Urinary bladder (tissue), 4 donors: ENCODE measurements at places on chromosomes 7 and 10. TPM values are rescaled to one million over a fixed set of nuclear protein-coding genes. Genes with fewer than 3 reads are reported as not detected.

DNA sequence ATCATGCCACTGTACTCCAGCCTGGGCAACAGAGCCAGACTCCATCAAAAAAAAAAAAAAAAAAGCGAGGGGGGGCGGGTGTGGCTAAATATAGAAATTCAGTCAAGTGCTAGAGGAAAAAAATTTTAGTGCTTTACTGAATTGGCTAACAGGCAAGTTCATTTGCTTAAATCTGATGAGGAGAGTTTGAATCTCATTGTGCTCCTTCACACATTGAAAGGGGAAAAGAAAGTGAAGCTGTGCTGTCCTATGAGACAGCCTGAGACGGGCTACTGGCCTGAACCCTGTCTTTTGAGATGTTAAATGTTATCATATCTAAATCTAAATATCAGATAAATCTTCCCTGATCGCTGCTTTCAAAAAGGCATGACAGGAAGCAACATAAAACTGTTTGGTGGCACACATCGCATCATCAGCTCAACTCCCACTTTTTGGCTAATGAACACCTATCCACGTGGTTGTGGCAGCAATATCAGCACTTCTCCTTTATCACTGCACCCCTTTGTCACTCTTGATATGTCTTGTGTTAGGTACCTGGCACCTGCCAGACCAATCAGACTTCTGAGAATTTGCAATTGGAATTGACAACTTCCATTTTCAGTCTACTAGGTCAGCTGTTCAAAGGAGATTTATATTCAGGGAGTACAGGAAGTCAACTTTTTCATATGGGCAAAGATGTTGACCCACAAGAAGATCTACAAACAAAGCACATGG, 14.0 kb upstream of the IFIT1B start:
- DNase-seq, result no peak

DNA sequence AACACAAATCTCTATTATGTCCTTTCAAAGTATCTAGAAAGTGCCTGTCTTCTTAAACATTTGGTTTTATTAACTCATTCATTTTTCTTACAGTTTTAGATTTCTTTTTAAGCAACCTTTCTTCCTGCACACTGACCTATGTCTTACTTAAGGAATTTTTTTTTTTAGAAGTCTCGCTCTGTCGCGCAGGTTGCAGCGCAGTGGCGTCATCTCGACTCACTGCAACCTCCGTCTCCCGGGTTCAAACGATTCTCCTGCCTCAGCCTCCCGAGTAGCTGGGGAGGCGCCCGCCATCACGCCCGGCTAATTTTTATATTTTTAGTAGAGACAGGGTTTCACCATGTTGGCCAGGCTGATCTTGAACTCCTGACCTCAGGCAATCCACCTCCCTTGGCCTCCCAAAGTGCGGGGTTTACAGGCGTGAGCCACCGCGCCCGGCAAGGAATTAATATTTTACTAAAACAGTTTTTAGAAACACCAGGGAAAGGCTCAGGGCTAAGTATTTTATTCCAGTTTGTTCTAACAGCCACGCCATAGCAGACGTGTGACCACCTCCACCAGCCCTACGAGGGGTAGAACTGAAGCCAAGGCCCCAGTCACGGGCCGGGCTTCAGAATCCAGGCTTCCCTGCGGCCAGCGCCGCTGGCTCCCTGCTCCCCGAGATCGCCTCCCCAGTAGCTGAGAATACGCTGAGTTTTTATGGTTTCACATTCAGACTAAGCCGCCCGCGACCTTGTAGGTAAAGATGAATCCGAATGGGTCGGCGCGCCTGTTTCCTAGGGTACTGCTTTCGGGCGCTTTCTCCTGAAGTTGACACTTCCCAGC, 941 bp upstream of the LUC7L2 start:
- no peak for DNase-seq

GRCh38 chr10:49151025-49151445, 17.2 kb upstream of the FAM170B start:
- DNase-seq, result no peak

DNA sequence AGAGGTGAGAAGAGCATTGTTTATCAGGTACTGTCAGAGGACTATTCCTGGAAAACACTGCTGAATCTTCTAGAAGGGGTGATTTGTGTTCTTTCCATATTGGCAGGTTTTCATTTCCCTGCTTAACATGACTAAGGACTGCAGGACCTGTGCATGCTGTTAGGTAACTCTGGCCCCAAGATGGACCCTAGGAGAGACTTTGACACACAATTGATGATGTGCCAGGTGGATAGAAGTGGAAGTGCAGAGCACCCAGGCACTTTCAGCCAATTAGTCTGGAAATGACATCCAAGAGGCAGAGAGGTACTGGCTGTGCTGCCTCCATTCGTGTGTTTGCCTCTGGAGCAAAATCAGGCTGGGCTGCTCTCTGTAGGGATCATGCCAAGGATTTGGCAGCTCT, 496.3 kb upstream of the GALNT17 start:
- DNase-seq, result no peak

- DNase-seq, result no peak
These were observed 274.7 kb upstream of the HGF start for GRCh38 chr7:82044497-82045080.

DNA sequence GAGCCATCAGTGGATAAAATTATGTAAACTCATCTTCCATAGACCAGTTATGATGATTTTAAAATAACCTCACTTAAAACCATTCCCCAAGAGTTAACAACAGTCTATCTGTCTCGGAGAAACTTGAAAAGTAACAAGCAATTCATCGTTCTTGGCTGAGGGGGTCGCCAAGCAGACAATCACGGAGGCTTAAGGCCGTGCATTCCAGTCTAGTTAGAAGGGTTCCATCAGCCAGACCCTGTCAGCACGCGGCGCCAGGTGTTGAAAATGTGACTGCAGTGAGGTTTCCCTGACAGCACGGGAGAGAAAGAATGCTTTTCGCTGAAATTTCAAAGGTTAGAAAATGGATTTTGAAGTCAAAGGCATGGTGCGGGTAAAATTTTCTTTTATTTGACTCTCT, 1025.0 kb upstream of the CELF2 start:
- DNase-seq, result no peak

GRCh38 chr7:42152329-42153205, 84.4 kb downstream of the GLI3 start:
- DNase-seq, result no peak

- no peak for DNase-seq
These were observed 88.2 kb upstream of the GPR26 start for GRCh38 chr10:123577921-123578461.

DNA sequence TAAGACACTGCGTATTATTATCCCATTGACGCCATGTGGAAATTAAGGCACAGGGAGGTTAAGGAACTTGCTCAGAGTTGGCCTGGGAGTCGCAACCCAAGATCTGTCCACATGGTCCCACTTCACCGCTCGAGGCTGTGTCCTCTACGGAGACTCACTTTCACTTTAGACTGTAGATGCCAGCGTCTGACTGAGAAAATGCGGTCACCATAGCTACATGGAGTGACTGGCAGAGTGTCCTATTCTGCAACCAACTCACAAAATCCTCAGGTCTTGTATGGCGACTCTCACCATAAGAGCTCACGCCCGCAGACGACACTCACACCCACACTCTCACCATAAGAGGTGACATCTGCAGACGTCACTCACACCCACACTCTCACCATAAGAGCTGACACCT, 257.9 kb downstream of the PTPRN2 start:
- no peak for DNase-seq

The OR2A42 gene
- polyA plus RNA-seq, result 0.04 TPM

The SPDYE5 gene
- 0.06 TPM for polyA plus RNA-seq

The GBX1 gene
- not detected for polyA plus RNA-seq

The LIPM gene
- polyA plus RNA-seq, result not detected
